ENCODE measurements at places on chromosomes 2 and 18. TPM values are rescaled to one million over a fixed set of nuclear protein-coding genes. Genes with fewer than 3 reads are reported as not detected.

DNA sequence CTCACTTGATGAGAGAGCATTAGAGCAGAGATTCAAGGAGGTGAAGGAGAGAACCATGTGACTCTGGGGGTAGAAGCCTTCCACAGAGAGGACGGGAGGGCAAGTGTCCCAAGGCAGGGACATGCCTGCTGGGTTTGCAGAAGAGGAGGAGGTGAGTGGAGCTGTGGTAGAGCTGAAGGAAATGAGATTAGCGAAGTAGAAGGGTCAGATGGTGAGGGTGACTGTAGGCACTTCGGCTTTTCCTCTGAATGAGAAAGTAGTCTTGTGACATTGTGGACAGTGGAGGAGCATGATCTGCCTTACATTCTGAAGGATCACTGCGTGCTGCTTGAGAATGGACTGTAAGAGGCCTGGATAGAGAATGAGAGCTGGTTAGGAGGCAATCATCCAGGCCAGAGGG, 126.0 kb downstream of the NXPH2 start:
- DNase-seq, result no peak

- DNase-seq, result no peak
Observed at GRCh38 chr2:238848691-238848975, 748 bp downstream of the TWIST2 start.

DNA sequence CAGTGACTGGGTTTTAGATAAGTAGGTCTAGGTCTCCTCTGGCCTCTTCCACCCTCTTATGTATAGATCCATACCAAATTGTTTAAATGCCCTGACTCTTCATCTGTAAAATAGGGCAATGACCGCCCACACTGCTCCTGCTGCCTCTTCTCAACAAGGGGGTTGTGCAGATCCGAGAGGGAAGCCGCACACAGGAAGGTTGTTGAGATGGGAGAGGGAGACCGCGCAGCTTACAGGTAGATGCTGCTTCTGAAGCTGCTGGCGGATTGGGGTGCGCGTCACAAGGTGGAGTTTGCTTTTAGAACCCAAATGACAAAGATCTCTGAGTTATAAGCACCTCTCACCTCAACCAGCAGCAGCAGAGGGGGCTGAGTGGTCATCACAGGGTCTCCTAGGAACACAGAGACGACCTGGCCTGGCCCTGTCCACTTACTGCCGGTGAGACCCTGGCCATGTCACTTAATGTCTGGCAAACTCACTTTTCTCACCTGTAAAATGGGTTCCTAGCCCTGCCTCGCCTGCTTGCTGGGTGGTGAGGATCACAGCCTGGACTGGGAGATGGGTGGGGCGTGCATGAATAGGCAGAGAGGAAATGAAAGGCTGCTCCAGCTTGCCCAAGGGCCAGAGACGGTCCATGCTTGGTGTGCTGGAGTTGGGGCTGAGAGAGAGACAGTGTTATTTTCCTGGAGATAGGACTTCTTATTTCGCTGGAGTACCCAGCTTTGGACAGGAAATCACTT, 251.3 kb downstream of the EIPR1 start:
- no peak for DNase-seq

- no peak for DNase-seq
Observed at GRCh38 chr2:210540471-210540870, 15.9 kb upstream of the CPS1 start.

GRCh38 chr2:222248256-222248655, 50.5 kb downstream of the PAX3 start:
- no peak for DNase-seq

- DNase-seq, result no peak
Observed at GRCh38 chr2:39068299-39069135, 52.3 kb downstream of the SOS1 start.

- DNase-seq, result no peak
Observed at GRCh38 chr2:74225698-74226459, 27.5 kb downstream of the MTHFD2 start.

DNA sequence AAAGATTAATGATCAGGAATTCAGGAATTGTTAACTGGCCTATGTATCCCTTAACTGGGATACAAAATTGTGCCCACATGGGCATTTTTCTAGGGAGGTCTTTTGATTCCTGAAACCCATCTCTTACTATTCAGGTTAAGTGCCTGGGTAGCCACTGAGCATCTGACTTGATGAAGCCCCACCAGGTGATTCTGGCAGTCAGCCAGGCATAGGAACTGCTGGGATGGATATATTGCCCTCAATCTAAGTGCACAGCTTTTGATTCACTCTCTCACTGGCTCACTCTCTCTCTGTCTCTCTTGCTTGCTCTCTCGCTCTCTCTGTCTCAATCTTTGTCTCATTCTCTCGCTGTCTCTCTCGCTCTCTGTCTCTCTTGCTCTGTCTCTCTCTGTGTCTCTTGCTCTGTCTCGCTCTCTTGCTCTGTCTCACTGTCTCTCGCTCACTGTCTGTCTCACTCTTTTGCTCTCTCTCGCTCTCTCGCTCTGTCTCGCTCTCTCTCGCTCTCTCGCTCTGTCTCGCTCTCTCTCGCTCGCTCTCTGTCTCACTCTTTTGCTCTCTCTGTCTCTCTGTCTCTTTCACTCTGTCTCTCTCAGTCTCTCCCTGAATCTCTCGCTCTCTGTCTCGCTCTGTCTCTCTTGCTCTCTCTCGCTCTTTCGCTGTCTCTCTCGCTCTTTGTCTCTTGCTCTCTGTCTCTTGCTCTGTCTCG, 22.3 kb downstream of the INPP1 start:
- DNase-seq, result no peak

The WDR35 gene
- 10.6 TPM for total RNA-seq

The DNER gene
- total RNA-seq, result 0.05 TPM

GRCh38 chr2:21268878-21269224, 145.1 kb downstream of the TDRD15 start:
- DNase-seq, result no peak

DNA sequence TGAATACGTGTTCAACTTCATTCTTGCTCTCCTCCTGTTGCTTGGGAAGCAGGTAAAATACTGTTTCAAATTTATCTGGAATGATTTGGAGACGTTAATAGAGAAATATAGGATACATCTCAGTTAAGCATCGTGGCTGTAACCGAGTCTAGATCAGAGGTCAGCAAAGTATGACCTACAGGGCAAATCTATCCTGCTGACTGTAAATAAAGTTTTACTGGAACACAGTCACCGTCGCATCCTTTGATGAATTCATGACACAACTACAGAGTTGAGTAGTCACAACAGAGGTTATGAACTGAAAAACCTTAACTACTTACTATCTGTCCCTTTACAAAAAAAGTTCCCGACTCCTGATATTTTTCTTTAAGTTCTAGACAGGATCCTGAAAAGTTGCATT, 86.6 kb downstream of the SP100 start:
- no peak for DNase-seq

- no peak for DNase-seq
Observed at GRCh38 chr2:150450765-150451164, 36.7 kb downstream of the RND3 start.

GRCh38 chr2:171241771-171242170, 81.1 kb upstream of the TLK1 start:
- DNase-seq, result no peak

GRCh38 chr2:207395535-207396251, 134.1 kb upstream of the CREB1 start:
- no peak for DNase-seq

The CXCR1 gene
- total RNA-seq, result not detected

DNA sequence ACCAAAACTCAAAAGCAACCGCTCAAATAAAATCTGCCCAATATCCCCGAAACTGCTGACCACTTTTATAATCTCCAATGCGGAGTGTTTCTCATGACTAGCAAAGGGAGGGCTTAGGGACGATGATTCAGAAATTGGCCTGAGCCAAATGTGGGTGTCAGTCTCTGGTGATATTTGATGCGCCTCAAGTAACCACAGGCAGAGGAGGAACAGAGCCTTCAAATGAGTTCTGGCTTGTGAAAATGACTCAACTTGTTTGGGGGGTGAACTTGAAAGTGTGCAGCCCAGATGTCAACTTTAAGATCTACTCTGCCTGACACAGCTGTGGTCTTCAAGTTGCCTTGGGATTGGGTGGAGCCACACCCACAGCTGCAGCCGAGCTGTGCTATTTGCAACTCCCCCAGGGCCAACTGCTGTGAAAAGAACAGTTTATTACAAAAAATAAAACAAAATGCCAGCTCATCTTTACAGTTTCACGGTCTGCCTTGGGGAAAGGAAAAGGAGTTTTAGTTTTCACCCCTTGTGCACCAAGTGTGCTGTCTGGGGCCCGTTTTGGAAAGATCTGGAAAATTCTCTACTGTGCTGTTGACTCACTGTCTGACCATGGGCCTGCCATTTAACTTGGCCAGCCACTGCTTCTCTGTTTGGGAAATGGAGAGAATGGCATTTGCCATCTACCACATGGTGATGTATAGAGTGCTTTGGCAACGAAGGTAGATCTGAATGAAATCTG, 222.1 kb downstream of the MTX2 start:
- DNase-seq, result peak; percentile 99

DNA sequence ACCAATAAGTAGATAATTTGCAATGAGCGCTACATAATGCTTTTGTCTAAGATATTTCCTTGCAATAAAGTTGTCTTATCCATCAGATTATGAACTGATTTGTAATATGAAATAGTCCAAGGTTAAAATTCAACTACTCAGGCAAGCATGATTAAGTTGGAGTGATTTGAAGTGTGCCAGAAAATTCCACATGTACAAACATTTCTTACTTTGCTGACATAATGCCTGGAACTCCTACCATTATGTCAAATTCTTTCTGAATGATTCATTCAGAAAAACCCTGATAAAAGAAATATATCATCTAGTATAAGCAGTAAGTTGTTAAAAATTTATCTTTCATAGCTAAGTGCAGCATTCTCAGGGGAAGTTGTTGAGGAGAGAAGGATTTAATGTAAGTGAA, 87.3 kb downstream of the CBLN2 start:
- peak; percentile 9 for DNase-seq

The SULT1C4 gene
- not detected for total RNA-seq

The LRATD1 gene
- total RNA-seq, result 3.0 TPM
